ENCODE measurements at places on chromosomes 7 and 10. TPM values are rescaled to one million over a fixed set of nuclear protein-coding genes. Genes with fewer than 3 reads are reported as not detected.

DNA sequence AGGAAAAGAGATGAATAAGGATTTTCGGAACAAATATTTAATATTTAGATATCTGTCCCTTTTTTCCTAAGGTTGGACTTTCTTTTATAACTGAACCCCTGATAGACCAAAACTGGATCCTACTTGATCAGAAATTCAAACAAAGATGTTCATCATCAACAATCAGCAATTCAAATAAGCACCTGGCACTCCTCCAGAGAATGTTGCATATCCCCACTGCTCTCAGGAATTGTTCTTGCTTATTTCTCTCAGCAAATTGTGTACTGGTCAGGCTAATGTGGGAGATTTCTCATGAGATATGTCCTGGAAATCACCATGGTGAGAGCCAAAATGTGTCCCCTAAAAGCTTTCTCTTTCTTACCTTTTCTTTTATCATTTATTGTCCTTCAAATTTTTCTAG, 40.3 kb upstream of the LHFPL3 start:
- DNase-seq, result no peak

DNA sequence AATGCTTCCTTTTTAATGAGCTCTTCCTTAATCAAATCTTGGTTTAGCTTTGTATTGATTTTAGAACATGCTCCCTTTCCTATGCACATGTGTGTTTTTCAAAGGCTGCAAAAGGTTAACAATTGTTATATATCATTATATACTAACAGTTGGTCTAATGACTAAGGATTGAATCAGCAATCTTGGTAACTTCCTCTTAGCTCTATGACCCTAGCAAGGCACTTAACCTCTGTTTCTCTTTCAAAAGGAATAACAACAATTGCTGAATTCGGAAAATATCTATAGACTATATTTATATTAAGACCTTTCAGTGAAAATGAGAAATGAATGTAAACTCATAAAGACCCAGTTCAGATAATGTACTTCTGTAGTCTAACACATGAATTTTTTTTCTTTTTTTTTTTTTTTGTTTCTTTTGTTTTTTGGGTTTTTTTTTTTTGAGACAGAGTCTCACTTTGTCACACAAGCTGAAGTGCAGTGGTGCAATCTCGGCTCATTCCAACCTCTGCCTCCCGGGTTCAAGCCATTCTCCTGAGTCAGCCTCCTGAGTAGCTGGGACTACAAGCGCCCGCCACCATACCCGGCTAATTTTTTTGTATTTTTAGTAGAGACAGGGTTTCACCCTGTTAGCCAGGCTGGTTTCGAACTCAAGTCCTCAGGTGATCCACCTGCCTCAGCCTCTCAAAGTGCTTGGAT, 48.8 kb downstream of the HOXA1 start:
- DNase-seq, result no peak

DNA sequence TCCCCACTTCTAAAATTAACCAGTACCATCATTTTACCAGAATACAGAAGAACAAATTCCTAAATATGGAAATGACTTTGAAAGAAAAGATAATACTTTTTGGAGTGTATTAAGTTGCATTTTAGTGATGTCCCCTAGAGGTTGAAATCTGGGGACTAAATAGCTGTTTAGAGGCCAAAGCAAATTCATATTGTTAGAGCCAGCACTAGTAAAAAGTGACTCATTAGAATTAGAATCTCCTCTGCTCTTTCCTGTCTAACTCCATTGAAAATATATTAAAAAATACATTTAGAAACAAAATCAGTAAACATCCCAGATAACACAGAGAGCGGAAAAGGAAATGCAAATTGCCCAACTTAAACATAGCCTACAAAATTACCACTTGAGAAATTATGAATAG, 1189.6 kb upstream of the C7orf33 start:
- no peak for DNase-seq

GRCh38 chr7:78703391-78703790, 750.1 kb downstream of the MAGI2 start:
- DNase-seq, result no peak

HABP2 gene
- total RNA-seq, result not detected

GRCh38 chr10:4981722-4982471, 18.7 kb downstream of the AKR1C1 start:
- no peak for DNase-seq

SMKR1 gene
- 6.1 TPM for total RNA-seq

GRCh38 chr10:105682911-105683310, 1041.8 kb downstream of the SORCS3 start:
- DNase-seq, result no peak

EBF3 gene
- total RNA-seq, result not detected

DNA sequence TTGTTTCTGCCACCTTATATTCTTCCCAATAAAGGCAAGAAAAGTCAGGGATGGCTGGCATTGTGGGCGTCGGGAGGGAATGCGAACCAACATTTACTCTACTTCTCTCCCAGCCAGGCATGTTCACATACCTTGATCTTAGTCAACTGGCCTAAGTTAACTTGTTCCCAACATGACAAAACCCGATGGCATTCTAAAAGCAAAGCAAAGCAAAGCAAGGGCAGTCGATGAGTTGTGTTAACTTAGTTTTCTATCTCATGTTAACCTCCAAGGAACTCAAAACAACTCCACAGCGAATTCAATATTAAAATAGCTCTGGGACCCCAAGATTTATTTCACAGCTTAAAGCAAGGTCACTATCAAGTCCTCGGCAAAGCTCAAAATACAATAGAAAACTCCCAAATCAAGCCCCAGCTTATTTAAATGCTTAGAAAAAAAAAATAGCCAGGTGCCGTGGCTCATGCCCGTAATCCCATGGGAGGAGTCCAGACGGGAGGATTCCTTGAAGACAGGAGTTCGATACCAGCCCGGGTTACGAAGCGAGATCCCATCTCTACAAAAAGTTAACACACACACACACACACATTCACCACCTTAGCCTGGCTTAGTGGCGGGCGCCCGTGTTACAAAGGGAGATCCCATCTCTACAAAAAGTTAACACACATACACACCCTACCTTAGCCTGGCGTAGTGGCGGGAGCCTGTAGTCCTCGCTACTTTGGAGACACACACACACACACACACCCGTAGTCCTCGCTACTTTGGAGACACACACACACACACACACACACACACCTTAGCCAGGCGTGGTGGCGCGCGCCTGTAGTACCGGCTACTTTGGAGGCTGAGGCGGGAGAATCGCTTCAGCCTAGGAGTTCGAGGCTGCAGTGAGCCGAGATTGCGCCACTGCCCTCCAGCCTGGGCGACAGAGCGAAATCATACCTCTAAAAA, 901 bp upstream of the CCNY start:
- DNase-seq, result peak; percentile 75

GRCh38 chr10:82409671-82410070, 534.7 kb downstream of the NRG3 start:
- no peak for DNase-seq

DNA sequence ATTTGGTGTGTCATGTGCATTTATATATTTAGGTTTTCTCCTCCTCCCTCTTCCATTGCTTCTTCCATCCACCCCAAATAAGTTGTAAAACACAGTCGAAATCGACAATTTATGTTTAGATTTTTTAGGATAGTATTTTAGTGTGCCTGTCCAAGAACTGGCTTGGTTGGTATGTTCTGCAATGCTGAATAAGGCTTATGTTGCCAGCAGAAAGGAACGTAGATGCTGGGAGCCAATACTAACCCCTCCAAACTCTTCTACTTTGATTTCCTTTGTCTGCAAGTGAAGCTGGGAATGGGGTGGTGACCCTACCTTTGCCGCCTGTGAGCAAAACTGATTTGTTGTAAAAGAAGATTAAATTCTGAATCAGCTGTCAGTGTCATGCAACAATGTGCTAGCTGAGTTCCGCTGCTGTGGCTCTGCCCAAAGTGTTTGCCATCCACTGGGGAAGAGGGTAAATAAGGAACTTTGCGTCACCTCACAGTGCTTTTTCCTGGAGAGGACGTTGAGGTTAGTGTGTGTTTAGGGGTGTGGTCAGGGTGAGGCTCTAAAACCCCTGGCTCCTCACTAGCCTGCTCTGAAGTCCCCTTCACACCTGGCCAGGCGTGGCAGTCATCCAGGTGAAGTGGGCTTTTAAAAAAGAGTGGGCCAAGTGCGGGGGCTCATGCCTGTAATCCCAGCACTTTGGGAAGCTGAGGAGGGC, 44.4 kb downstream of the TACC2 start:
- DNase-seq, result no peak

REEP3 gene
- 22.5 TPM for total RNA-seq

DNA sequence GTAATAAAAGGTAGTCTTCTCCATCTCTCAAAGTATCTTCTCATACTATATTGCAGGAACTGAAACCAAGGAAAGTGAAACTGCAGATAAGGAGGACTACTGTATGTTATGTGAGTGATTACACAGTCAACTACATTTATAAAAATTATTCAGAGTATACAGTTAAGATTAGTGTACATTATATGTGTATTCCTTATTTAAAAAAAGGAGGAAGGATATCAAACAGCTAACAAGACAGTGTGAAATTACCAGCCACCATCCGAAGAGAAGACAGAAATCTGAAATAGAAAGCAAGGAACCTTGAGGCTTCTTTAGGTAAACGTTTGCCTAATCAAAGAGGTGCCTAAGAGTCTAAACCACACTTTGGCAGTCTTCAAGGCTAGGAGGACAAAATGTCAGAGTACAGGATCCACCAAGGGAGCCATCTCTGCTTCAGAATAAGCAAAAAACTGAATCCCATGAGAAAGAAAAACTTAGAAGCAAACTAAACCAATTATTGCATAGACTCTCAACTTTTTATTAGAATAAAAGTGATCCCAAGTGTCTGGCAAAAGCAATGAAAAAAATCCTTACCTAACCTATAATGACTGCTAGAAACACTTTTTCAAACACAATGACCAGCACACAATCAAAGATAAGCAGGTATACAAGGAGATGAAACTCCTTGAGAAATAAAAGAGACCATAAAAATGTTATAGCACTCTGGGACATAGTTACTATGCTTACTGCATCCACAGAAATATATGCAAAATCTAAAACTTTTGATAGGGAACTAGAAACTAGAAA, 6.4 kb downstream of the USP6NL start:
- DNase-seq, result no peak

AGAP9 gene
- total RNA-seq, result 9.8 TPM

TMEM196 gene
- not detected for total RNA-seq

- peak; percentile 78 for DNase-seq
Observed at GRCh38 chr7:816751-817671, 15.3 kb upstream of the SUN1 start.

GRCh38 chr10:100969187-100970075, at the start of gene SEMA4G:
Gene SEMA4G (plus strand): TSS chr10:100969504. CDS start chr10:100972913, 3,409 bp downstream.
- peak; percentile 82 for DNase-seq

GRCh38 chr7:1113548-1113885, 25.6 kb downstream of the GPER1 start:
- no peak for DNase-seq

Measured in activated CD4-positive, alpha-beta T cell treated with anti-CD3 and anti-CD28 coated beads, Interleukin-2, amount 10 ng/mL, durations not matched to agents 24 days and 14 days (primary cell).